Umbilical cord (tissue), 2 donors: ENCODE measurements at places on chromosomes 5 and 9. TPM values are rescaled to one million over a fixed set of nuclear protein-coding genes. Genes with fewer than 3 reads are reported as not detected.

Gene PALM2AKAP2
- total RNA-seq = 17.8 TPM

Gene SEC24A
- total RNA-seq = 34.2 TPM

Gene FBP1
- not detected for total RNA-seq

Gene GLDC
- total RNA-seq = 3.4 TPM

Gene GNA14
- total RNA-seq = 1.2 TPM

Gene GRM6
- total RNA-seq = 0.96 TPM

Gene PCDHB9
- 1.9 TPM for total RNA-seq

Gene ISL1
- total RNA-seq = 13.2 TPM

Gene ITGA1
- 374 TPM for total RNA-seq

Gene IL13
- total RNA-seq = not detected

Gene RETREG1
- total RNA-seq = 51.0 TPM
